Activated CD4-positive, alpha-beta memory T cell treated with anti-CD3 and anti-CD28 coated beads, Interleukin-2, amount 10 ng/mL, durations not matched to agents 7 days and 5 days (primary cell): ENCODE measurements at places on chromosomes 11 and 22.

- DNase-seq: no peak
These were observed 17.3 kb downstream of the TSPAN18 start for GRCh38 chr11:44743959-44744557.

DNA sequence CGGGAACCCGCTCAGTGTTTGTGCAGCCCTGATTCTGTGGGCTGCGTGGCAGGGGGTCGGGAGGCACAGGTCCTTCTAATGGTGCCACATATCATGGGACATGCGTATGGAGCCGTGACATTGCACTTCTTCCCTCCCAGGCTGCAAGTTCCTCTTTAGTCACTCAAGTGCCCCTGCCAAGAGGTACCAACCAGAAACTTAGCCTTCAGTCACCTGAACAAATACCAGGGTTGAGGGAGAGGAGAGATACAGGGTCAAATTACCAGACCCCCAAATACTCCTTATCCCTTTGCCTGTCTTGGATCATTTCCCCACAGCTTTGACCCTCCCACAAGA, 209.1 kb downstream of the BUD13 start:
- DNase-seq: no peak

DNA sequence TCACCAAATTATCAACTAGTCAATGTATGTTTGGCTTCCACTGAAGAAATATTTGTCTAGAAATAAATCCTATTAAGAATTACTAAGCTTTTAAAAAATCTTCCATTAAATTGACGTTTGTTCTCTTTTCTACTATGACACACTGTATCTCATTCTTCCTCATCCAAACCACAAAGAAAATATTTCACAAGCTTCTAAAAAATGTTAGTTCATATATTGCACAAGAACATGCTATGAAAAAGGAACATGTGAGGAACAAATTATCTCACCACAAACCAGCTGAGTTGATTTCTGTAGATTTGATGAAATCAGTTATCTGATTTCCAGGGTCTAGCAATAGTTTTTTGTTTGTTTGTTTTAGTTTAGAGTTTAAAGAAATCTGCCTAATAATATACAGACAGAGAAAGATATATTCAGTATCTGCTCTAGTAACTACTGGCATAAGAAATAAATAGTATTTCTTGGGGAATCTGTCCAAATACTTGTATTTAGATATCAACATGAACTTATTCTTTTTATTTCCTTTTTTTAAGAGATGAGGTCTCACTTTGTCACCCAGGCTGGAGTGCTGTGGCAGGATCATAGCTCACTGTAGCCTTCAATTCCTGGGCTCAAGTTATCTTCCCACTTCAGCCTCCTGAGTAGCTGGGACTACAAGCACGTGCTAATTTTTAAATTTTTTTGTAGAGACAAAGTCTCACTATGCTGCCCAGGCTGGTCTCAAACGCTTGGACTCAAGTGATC, 161.7 kb downstream of the ATG16L2 start:
- DNase-seq: no peak

- no peak for DNase-seq
These were observed 964.4 kb downstream of the NTM start for GRCh38 chr11:132334769-132335280.

DNA sequence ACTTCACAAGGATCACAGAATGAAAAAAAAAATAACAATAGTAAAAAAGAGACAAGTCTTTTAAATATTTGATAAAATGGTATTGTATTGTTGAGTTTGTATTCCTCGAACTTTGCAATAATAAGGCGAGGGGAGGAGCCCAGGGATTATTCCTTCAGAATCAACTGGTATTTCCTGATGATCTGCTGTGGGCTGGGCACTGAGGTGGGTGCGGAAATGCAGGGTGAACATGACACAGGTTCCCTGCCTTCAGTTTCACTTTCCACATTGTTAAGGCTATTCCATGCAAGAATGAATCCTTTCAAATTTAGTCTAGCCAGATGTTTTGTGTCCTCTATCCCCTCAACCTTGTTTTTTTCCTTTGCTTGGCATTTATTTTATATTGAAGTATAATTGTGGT, 2.1 kb upstream of the EIF3M start:
- DNase-seq: no peak

GRCh38 chr22:44340271-44341239, 27.8 kb upstream of the SHISAL1 start:
- DNase-seq: no peak

GRCh38 chr11:75578977-75579376, 16.9 kb downstream of the SERPINH1 start:
- DNase-seq: no peak

- DNase-seq: no peak
These were observed 11.7 kb downstream of the SAA1 start for GRCh38 chr11:18277565-18278271.

GRCh38 chr11:44774731-44775130, 48.0 kb downstream of the TSPAN18 start:
- no peak for DNase-seq

- DNase-seq: no peak
These were observed 584.9 kb upstream of the CCDC90B start for GRCh38 chr11:83871054-83871453.

DNA sequence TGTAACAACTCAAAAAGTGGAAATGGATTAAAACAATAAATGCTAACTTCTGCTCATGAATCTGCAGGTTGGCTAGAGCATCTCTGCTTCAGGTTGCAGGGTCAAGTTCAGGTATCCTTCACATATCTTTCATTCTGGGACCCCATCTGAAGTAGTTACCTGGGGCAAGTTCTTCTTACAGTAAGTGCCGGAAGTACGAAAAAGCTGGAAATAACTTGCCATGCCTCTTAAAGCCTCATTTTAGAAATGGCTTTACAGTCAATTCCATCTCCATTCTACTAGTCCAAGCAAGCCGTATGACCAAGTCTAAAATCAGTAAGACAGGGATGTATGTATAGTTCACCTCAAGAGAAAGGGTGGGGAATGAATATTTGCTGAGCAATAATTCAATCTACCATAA, 93.7 kb downstream of the FCHSD2 start:
- DNase-seq: no peak

DNA sequence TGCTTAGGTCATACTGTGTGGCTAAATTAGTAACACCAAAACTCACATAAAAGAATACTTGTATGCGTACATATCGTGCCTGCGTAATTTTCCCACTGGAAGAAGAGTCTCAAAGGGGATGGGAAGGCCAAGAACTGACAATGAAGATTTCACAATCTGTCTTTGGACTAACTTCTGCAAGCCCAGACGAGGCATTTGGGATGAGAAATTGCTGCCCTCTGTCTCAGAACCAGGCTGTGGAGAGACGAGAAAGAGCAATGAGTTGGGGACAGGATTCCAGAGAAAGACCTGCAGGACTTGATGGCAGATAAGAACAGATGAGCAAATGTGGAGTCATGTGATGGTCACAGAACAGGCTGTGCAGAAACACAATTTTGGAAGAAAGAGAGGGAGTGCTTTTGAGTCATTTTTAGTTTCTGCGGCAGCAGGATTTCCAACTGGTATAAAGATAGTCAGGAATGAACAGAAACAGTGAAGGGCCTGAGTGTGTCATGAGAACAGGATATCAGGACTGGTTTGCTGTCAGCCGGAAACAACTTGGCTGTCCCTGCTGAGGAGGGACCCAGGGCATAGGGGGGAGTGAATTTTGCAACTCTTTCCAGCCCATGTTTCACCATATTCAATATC, 82.7 kb upstream of the CTSC start:
- DNase-seq: no peak

DNA sequence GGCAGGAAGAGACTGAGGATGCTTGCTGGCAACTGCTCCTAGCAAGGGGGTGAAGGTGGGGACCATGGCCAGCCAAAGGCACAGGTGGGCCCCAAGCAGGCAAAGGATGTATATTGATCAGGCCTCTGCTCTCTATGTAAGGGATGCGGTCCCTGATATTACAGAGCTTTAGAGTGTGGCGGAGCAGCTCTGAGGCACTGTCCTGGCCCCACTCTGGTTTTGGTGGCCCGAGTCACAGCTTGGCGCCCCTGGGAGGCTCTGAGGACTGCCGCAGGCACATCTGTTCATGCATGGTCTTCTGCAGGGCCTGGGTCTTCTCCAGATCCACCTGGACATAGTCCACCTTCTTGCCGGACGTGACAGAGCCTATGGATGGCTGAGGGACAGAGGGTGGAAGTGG, 45.5 kb downstream of the GAB4 start:
- DNase-seq: no peak

DNA sequence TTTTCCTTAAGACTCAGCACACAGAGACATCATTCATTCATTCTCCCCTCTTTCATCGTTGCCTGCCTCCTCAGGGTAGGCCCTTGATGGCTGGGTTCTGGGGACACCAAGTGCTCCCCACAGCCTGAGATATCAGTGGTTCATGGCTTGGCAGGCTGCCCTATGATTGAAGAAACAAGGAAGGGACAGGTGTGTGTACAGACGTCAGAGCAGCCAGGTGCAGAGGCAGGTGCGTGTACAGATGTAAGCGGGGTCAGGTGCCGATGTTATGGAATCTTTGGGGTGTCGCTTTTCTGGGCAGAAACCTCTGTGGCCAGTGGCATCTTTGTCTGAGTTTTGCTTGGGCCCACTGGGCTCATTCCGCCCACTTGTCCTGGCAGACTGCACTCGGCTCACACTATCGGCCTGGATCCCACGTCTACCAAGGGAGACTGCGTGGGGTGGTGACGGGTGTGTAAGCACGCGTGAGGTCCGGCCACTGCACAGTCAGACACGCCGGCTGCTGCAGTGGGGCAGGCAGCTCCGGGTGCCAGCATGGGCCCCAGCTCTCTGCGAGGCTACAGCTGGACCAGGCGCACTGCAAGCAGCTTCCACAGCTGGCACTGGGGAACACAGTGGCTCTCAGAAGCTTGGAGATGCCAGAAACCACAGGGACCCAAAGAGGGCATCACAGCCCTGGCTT, 20.9 kb upstream of the KIAA0930 start:
- DNase-seq: no peak

- DNase-seq: no peak
These were observed 17.2 kb downstream of the RAB38 start for GRCh38 chr11:88158081-88158480.
